ENCODE measurements at places on chromosomes 1 and 21.

- no peak for DNase-seq
Measured at GRCh38 chr1:179952186-179952585, 2.4 kb upstream of the CEP350 start.

DNA sequence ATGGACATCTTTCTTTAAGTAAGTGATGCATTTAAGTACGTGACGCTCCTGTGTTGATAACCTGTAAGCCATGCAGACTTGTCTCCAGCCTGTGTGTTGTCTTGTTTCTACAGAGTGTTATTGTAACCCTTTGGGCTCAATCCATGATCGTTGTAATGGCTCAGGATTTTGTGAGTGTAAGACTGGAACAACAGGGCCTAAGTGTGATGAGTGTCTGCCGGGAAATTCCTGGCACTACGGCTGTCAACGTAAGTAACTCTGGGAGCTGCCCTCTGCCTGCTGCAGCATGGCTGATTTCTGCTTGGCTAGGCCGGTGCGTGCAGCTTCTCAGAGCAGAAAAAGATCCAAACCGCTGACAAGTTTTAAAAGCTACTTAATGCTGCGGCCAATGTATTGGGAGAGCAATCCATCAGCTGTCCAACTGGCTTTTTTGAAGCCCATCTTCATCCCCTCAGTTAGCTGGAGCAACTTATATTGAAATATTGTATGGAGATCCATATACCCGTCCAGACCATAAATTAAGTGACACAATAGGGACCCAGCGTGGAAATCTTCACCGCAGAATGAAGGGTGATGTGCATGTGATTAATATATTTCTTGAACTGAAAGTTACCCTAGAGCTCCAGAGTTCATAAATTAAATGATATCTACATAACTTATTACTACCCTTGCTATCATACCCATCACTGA lies 295.9 kb downstream of the NTNG1 start:
- no peak for DNase-seq

- no peak for DNase-seq
Measured at GRCh38 chr1:85818371-85818770, 110.1 kb upstream of the ZNHIT6 start.

DNA sequence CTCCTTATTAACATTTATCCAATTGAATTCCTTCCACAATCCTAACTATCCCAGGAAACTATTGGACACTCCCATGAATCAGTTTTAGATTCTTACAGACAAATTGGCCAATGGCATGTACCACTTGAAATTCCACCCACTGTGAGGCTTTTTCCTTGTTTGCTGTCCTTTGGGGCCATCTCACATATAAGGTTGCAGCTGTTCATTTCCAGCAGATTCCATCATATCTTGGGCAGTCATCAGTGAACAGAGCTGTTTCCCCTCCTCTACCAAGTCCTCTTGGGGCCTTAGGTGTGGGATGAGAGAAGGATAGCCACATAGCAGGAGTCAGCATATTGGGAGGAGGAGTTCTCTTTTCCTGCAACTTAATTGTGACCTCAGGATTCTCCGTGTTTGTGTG lies 109.1 kb downstream of the HHAT start:
- DNase-seq, result no peak

DNA sequence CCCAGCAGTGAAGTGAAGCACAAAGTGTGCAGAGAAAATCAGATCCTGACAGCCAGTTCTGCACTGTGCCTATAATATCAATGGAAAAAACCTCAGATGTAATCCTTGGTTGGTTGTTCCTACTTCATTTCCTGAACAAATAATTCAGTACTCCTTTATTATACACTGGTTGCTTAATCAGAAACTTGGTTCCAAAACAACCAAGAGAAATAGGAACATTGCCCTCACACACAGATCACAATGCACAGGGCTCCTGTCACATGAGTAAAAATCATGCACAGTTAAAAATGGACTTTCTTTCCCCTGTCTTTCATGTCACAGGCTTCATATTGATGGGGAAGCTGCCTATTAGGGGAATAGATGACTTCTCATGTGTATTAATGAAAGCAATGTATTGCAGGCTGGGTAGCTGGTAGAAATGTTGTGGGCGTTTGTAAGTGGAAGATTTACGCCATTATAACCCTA lies 9.7 kb downstream of the DNASE2B start:
- no peak for DNase-seq

- DNase-seq, result no peak
Measured at GRCh38 chr1:171597203-171597602, 24.8 kb upstream of the MYOCOS start.

DNA sequence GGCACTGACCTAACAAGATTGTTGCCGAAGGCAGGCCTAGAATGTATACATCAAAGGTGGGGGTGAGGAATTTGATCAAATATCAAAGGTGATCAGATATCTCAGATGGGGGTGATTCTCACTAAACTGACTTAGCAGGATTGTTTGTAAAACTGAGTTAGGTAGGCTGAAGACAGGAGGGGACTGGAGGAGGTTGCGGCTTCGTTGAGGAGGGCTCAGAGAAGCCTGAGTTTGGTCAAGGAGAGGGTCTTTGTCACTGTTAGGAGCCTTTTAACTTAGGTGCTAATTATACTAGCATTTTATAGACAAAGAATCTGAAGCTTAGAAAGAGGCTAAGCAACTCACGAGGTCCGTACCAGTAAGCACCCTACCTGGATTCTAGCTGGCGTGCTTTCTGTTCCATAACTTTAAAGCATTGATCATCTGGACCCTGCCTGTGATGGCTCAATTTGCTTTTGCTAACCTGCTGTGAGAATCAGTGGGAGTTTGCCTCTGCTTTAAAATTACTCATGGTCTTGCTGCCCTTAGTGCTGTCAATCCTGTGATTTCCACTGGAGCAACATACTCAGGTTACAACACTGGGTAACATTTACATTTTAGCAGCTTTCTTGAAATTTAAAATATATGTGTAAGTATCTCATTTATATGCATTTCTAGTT lies 49.8 kb downstream of the ITSN1 start:
- no peak for DNase-seq

DNA sequence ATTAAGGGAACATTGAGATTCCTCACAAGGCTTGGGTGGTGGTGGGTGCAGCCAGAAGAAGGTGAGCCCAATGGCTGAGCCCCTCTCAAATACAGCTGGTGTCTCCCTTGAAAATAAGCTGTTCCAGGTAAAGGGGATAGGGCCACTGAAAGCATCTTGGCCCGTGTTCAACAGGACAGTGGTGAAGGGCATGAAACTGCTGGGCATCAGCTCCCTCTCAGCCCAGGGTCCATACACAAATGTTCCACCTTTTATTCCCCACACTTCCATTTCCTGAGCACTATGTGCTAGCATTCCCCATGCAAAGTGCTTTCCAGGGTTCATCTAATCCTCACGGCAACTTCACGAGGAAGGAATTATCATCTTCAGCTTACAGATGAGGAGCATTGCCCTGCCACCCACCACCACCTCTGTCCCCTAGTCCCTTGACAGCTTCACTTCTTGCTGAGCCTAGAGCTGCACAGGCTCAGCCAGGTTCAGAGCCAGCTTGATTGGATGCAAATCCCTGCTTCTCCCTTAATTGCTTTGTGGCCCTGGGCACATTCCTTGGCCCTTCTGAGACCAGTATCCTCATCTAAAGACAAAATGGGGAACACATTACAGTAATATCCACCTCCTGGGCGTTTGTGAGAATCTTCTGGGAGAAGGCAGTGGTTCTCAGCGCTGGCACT lies 9.6 kb downstream of the TAGLN2 start:
- DNase-seq, result no peak

Data from CD8-positive, alpha-beta memory T cell (primary cell).